Cardiac muscle cell (in vitro differentiated cells and primary cell): ENCODE measurements at places on chromosomes 1 and 21. TPM values are rescaled to one million over a fixed set of nuclear protein-coding genes. Genes with fewer than 3 reads are reported as not detected.

Gene WDR64
- polyA plus RNA-seq = not detected in 2 replicates

Gene CYP2J2
- polyA plus RNA-seq = 3.4 and 7.7 TPM in 2 replicates

- H3K36me3 ChIP-seq = peaks cover 4% of the 10 kb centered on the region
- H3K27me3 ChIP-seq = no peaks in the 10 kb centered on the region
Observed at GRCh38 chr21:37088186-37088735, 15.2 kb downstream of the TTC3 start.

DNA sequence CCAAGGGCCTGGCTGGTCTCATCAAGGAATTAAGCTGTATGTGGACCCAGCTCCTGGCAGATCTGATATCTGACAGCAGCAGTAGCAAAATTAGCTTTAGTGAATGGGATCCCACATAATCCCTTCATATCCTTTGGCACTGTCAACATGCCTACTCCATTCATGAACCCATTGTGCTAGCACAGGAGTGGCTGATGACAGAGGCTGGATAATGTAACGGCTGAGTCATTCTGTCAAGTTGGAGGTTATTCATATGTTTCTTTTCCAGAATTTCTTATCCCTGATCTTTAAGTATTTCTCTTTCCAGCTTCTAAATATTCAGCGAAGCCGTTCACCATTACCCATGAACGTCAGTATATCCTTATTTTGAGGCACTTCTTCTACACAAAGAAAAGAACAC lies 84.3 kb downstream of the EXTL2 start:
- no peaks in the 10 kb centered on the region for H3K27me3 ChIP-seq
- no peaks in the 10 kb centered on the region for H3K36me3 ChIP-seq
- no peak overlapping the region for H3K4me3 ChIP-seq
- H3K27ac ChIP-seq = no peak overlapping the region

- H3K27ac ChIP-seq = no peak overlapping the region
- H3K4me3 ChIP-seq = no peak overlapping the region
- no peaks in the 10 kb centered on the region for H3K36me3 ChIP-seq
- H3K27me3 ChIP-seq = no peaks in the 10 kb centered on the region
- no peak for DNase-seq
Observed at GRCh38 chr1:116679828-116680628, 12.5 kb upstream of the IGSF3 start.

Gene MATN1
- 1.4 TPM in 1 of 2 replicates, not detected in the other for polyA plus RNA-seq

- H3K4me3 ChIP-seq = no peak overlapping the region
- no peaks in the 10 kb centered on the region for H3K36me3 ChIP-seq
- DNase-seq = no peak
- H3K27ac ChIP-seq = peak overlapping the region; percentile 55
Observed at GRCh38 chr1:3221112-3222041, 152.4 kb downstream of the PRDM16 start.

- no peaks in the 10 kb centered on the region for H3K4me1 ChIP-seq
- no peak overlapping the region for H3K4me3 ChIP-seq
- no peak for DNase-seq
- H3K36me3 ChIP-seq = no peaks in the 10 kb centered on the region
- no peak overlapping the region for H3K27ac ChIP-seq
Observed at GRCh38 chr1:48448932-48449331, 23.1 kb downstream of the SPATA6 start.

GRCh38 chr1:35253941-35254340 lies 14.6 kb upstream of the ZMYM4 start:
- no peak for DNase-seq
- H3K4me3 ChIP-seq = no peak overlapping the region
- H3K27me3 ChIP-seq = no peaks in the 10 kb centered on the region
- H3K27ac ChIP-seq = no peak overlapping the region
- no peaks in the 10 kb centered on the region for H3K4me1 ChIP-seq

Gene FTCD
- 27.4 and 31.1 TPM in 2 replicates for polyA plus RNA-seq

Gene B4GALT3
- polyA plus RNA-seq = 44.7 and 54.7 TPM in 2 replicates

DNA sequence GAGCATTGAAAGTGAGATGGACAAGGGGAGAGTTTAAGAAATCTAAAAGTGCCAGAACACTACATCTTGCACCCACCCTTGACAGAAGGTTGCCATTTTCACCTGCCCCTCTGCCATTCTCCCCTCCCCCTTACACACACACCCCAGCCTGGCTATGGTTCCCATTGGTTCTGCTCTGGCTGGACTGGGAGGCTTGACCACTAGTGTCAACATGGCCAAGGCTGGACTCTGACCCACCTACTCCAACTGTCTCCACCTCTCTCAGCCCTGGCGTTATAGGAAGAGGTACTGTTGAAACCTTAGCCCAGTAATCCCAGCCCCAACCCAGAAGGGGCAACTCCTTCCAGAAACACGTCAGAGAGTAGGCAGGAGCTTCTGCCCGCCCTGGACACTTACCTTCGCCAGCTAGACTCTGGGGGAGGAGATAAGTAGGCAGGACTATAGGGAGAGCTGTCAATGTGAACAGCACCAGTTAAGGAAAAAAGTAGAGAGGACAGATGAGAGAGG lies 4.5 kb downstream of the CRTC2 start:
- no peak for DNase-seq
- peaks cover 27% of the 10 kb centered on the region for H3K36me3 ChIP-seq
- no peak overlapping the region for H3K4me3 ChIP-seq
- no peaks in the 10 kb centered on the region for H3K27me3 ChIP-seq
- H3K27ac ChIP-seq = peak overlapping the region; percentile 16

Gene EVA1C
- 0.55 TPM in 1 of 2 replicates, not detected in the other for polyA plus RNA-seq

- no peak overlapping the region for H3K27ac ChIP-seq
- peaks cover 4% of the 10 kb centered on the region for H3K4me1 ChIP-seq
- H3K4me3 ChIP-seq = no peak overlapping the region
- H3K36me3 ChIP-seq = no peaks in the 10 kb centered on the region
- DNase-seq = no peak
- H3K27me3 ChIP-seq = no peaks in the 10 kb centered on the region
Observed at GRCh38 chr1:18732686-18733085, 102.0 kb downstream of the PAX7 start.

GRCh38 chr21:41571938-41572510 lies 64.1 kb upstream of the TMPRSS2 start:
- no peaks in the 10 kb centered on the region for H3K4me1 ChIP-seq
- no peak overlapping the region for H3K27ac ChIP-seq
- no peak overlapping the region for H3K4me3 ChIP-seq
- DNase-seq = no peak
- no peaks in the 10 kb centered on the region for H3K36me3 ChIP-seq

Gene C1QA
- not detected in 2 replicates for polyA plus RNA-seq

Gene TDRD10
- polyA plus RNA-seq = 0.54 and 1.0 TPM in 2 replicates

GRCh38 chr1:15788624-15789301 lies 18.7 kb downstream of the UQCRHL start:
- no peaks in the 10 kb centered on the region for H3K4me1 ChIP-seq
- no peaks in the 10 kb centered on the region for H3K27me3 ChIP-seq
- no peak overlapping the region for H3K4me3 ChIP-seq
- DNase-seq = no peak
- H3K27ac ChIP-seq = no peak overlapping the region

- peaks cover 31% of the 10 kb centered on the region for H3K36me3 ChIP-seq
- H3K27ac ChIP-seq = no peak overlapping the region
- H3K27me3 ChIP-seq = no peaks in the 10 kb centered on the region
- DNase-seq = no peak
- no peaks in the 10 kb centered on the region for H3K4me1 ChIP-seq
- no peak overlapping the region for H3K4me3 ChIP-seq
Observed at GRCh38 chr1:32858136-32858535, 12.6 kb downstream of the FNDC5 start.

DNA sequence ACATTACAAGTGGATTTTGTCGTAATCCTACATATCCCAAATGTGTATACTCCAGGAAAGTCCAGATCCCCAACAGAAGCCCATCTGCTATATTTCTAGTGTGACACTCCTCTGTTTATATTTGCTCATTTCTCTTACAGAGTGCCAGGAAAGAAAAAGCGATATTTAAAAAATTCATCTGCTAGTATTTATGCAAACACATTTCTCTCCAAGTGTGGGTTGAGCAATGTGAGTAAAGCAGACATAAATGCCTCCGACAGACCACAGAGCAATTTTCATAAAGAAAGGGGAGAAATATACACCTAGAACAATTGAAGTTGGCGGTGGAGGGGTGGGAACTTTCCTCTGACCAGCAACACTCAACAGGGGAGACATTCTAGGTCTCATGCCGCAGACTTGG lies 22.2 kb upstream of the RAP1A start:
- H3K27ac ChIP-seq = no peak overlapping the region
- H3K36me3 ChIP-seq = no peaks in the 10 kb centered on the region
- no peak overlapping the region for H3K4me3 ChIP-seq
- H3K4me1 ChIP-seq = peaks cover 17% of the 10 kb centered on the region
- no peaks in the 10 kb centered on the region for H3K27me3 ChIP-seq
- DNase-seq = no peak

DNA sequence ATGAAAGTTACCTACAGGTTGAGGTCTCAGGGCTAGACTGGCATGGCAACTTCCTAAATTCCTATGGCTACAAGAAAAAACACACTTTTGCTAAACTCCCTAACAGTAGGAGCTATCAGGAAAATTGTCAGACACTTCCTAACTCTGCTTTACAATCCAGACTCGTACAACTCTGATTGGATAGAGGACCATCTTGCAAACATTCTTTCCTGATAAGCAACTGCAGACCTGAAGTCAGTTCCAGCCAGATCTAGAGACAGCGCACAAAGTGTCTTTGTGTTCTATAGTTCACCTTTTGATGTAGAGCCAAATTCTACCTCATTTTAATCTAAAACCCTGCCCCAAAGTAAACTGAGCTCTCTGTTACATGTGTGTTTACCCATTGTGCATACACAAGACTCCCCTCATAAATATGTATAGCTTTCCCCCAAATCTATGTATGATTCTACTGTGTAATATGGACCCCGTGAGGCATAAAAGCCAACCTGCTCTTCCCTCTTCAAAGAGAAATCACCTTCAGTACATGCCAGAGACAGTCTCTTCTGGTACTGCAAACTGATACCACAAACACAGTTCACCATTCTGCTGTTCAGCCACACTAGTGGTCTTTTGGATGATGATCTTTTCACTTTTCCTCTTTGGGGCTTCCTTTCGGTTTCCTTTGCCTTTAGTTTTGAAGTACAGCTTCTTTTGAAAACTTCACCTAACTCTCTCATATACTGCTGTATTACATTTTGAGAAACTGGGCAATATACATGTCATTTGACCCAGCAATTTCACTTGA lies 21.7 kb downstream of the ZP4 start:
- peak; percentile 9 for DNase-seq
- H3K4me3 ChIP-seq = no peak overlapping the region
- no peaks in the 10 kb centered on the region for H3K27me3 ChIP-seq
- H3K36me3 ChIP-seq = no peaks in the 10 kb centered on the region
- no peak overlapping the region for H3K27ac ChIP-seq

DNA sequence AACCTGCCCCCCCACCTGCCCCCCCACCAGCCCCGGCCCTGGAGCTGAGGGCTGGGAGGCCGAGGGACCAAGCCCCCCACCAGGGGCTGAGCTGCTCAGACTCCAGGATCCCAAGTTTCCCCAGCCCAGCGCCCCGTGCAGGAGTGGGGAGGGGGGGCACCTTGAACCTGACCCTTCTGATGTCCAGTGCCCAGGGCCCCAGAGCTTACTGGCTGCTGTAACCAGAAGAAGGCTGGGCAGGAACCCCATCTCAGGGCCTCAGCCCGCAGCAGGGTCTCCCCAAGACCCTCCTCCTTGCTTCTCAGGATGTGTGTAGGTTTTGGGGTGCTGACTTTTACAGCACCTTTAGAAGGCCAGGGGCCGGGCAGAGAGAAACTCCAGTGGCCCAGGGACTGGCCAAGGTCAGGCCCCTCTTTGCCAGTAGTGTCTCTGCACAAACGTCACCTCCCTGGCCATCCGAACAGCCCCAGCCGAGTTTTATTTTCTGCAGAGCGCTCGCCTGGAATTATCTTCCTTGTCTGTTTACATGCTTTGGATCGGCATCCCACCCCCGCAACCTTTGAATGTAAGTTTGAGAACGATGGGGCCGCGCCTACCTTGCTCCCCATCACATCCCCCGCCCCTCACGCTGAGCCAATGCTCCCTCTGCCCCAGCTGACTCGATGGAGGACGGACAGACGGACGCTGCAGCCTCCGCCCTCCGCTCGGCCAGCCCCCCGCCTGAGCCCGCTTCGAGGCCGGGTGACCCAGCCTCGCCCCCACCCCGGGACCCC lies 70.1 kb upstream of the CASZ1 start:
- H3K36me3 ChIP-seq = no peaks in the 10 kb centered on the region
- DNase-seq = peak; percentile 23
- peaks cover 45% of the 10 kb centered on the region for H3K4me1 ChIP-seq
- peak overlapping the region; percentile 58 for H3K4me3 ChIP-seq
- peaks cover 10% of the 10 kb centered on the region for H3K27me3 ChIP-seq

Gene TMEM234
- polyA plus RNA-seq = 36.8 and 38.0 TPM in 2 replicates
